GM23248 (cell line): ENCODE measurements at places on chromosomes 1 and 21. TPM values are rescaled to one million over a fixed set of nuclear protein-coding genes. Genes with fewer than 3 reads are reported as not detected.

The EDARADD gene
- 1.3 and 1.7 TPM in 2 replicates for polyA plus RNA-seq

The TMEM200B gene
- polyA plus RNA-seq, result 5.1 and 6.3 TPM in 2 replicates

The SPRR1B gene
- polyA plus RNA-seq, result not detected in 2 replicates

- DNase-seq, result no peak
Observed at GRCh38 chr1:227823537-227823936, 8.1 kb downstream of the PRSS38 start.

GRCh38 chr1:204583909-204584632 is 67.9 kb downstream of the MDM4 start:
- DNase-seq, result no peak

DNA sequence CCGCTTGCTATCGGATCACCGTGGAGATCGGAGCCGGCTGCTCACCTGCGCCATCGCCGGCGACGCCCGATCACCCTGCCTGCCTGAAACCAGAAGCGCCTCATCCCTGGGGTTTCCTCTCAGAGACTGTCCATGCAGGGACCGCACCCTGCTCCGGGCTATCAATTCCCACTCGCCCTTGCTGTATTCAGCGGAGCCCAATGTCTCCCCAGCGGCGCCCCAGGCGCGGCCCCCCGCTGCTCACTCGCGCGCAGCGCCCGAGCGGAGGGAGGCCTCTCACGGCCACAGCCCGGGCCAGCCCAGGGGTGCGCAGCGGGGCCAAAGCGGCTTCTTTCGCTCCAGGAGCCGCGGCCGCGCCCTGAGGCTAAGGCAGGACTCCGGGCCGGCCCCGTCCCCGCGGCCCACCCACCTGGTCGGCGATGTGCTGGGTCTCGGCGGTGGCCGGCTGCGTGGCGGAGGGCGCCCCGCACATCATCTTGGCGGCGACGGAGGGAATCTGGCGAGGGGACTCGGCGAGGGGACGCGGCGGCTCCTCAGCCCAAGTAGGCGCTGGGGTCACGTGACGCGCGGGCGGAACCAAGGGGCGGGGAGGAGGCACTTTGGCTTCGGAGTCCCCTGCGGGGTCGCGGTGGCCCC is at the start of gene CSTB:
Gene CSTB (minus strand): TSS at position 514 of the 636 bp plus-strand sequence. CDS start 39 bp downstream, at position 475.
- peak; percentile 79 for DNase-seq

DNA sequence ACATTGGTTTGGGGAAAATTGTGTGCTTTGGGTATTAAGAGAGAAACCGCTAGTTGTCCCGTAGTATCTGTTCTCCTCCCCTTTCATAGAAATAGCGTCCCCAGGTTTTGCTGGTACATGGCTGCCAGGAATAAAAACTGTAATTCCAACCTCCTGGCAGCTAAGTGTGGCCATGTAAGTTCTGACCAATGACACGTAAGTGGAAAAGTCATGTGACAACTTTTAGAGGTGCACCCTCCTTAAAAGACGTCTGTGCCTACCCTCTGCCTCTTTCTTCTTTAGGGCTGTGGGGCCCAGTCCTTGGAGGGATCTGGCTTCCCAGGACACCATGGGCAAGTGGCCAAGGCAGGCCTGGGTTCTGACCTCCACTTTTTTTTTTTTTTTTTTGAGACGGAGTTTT is 59.3 kb downstream of the UMODL1 start:
- peak; percentile 8 for DNase-seq

DNA sequence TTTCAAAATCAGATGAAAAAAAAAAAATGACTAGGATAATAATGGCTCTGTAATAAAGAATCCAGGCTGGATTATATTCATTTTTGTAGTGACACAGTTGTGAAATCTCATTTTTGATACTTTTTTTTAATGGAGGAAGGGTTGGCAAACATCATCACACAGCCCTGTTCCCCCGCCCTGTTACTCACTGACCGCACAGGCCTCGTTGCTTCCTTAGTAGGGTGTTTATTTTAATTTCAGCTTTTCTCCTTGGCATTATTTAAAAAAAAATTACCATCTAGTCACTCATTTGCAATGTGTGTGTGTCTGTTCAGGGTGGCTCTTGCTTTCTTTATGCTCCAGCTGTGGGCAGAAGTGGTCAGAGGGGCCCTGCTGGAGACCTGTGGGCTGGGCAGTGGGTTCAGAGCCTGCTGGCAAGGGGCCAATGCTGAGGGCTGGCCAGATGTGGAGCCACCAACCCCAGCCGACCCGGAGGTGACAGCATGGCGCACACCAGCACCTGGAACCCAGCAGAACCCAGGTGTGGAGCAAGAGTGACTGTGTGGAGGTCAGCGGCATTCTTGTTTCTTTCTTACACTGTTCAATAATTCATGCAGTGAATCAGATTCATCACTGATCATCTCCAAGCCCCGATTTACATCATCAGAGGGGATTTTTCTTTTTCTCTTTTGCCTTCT is 44.6 kb downstream of the ZSCAN20 start:
- no peak for DNase-seq

DNA sequence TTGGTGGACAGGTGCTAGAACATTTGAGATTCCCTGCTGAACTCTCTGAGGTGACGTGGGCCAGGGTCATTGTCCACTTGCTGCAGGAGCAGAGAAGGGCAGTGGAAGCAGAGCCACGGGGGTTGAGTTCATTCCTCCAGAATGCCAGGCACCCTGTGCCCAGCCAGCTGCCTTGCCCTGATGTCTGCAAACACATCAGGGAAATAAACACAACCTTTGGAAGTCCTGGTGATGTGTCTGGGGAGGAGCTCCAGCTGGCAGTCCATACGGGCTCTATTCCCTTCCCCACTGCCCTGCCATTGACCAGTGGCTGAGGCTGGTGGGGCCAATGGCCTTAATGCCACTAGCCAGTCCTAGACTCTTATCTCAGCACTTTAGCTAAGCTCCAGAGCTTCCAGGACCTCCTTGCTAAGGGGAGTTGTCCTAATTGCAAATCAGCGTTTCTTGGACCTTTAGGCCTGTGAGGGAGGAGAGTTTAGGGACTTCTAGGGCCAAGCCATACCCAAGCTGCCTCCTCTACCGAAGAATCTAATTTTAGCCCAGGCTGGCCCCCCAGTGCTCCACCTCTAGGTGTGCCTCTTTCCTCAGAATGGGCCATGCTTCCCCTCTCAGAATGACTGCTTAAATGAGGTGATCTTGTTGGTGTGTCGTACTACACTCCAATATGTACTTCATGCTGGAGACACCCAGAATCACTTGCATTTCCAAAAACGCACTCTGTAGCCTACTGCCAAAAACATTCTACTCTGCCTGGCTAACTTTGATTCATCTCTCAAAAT is 25.9 kb upstream of the MFSD2A start:
- no peak for DNase-seq
